Naive B cell (primary cell): ENCODE measurements at places on chromosomes 1 and 21.

DNA sequence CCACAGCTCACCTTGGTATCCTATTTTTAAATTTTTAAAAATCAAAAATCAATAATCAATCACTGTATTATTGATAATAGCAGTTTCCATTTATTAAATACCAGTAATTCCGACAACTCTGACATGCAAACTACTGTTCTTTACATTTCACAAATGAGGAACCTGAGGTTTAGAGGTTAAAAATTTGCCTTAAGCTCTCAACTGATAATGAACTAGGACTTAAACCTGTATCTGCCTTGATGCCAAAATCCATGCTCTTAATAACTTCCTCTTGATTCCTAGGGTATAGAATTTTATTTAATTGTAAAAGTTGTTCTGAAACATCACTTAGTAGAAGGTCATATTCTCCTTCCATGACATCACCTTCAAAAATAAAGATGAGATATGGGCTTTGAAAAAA lies 5.6 kb downstream of the ARHGAP29 start:
- peaks cover 51% of the 10 kb centered on the region for H3K27me3 ChIP-seq
- no peaks in the 10 kb centered on the region for H3K36me3 ChIP-seq
- DNase-seq: no peak

- no peaks in the 10 kb centered on the region for H3K27me3 ChIP-seq
- H3K27ac ChIP-seq: no peak overlapping the region
- peaks cover 13% of the 10 kb centered on the region for H3K36me3 ChIP-seq
- DNase-seq: no peak
These were observed 15.5 kb downstream of the CHAF1B start for GRCh38 chr21:36400719-36401118.

DNA sequence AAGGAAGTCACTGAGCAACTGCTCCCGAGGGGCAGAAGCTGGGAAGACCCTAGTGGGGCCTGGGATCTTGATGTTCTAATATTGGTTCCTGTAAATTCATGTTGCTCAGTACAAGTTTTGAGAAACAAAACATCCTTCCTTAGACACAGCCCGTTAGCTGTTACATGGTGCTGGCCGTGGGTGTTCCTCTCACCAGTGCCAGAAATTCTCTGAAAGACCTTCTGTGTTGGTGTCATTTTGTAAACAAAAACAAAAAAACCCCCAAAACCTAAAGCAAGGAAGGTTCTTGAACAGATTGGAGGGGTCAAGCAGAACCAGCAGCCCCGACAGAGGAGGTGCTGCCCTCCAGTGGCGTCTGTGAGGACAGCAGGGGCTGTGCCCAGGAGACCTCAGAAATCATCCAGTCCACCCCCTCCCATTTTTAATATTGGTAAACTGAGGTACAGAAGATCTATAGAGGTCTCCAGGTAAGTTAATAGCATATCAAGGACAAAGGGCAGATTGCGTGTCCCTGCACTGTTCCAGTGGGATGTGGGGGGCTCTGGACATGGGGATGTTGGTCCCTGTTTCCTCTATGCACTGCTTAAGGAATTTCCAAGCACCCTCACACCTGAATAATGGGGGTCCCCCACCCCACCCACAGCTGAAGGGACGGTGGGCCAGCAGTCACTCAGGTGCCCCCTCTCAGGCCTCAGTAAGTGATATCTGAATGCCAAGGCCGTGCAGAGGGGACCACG lies 38.2 kb downstream of the SLC2A7 start:
- peaks cover 10% of the 10 kb centered on the region for H3K27me3 ChIP-seq
- DNase-seq: peak; percentile 30
- no peak overlapping the region for H3K27ac ChIP-seq

- no peak overlapping the region for H3K27ac ChIP-seq
- H3K4me3 ChIP-seq: no peak overlapping the region
- no peaks in the 10 kb centered on the region for H3K36me3 ChIP-seq
- peaks cover 14% of the 10 kb centered on the region for H3K27me3 ChIP-seq
These were observed 42.4 kb downstream of the ZNF697 start for GRCh38 chr1:119605686-119606085.

DNA sequence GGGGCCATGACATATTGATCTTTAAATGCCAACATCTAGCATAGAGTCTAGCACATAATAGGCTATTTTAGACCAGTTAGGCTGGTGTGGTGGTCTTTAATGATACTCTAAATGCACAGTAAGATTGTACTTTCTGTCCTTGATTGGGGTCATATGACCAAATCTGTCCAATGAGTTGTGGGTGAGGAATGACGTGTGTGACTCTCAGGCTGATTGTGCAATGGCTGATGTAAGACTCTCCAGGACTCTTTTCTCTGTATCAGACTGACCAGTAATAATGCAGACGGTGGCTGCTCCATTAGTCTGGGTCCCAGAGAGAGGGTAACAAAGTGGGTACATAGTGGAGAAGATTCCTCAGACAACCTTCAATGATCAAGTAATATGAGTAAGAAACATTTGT lies 541.6 kb upstream of the CAMK1G start:
- no peaks in the 10 kb centered on the region for H3K36me3 ChIP-seq
- H3K27me3 ChIP-seq: no peaks in the 10 kb centered on the region
- no peak overlapping the region for H3K27ac ChIP-seq
- DNase-seq: no peak

- DNase-seq: no peak
- no peak overlapping the region for H3K4me3 ChIP-seq
- no peak overlapping the region for H3K27ac ChIP-seq
- H3K4me1 ChIP-seq: no peaks in the 10 kb centered on the region
- H3K36me3 ChIP-seq: no peaks in the 10 kb centered on the region
These were observed 721.9 kb upstream of the ADAMTS5 start for GRCh38 chr21:27688773-27689172.

- peak within 1 kb of the TSS; percentile 85 for H3K4me3 ChIP-seq
- H3K36me3 ChIP-seq: no peaks in the 10 kb centered on the region
- peaks cover 14% of the 10 kb centered on the region for H3K27me3 ChIP-seq
- DNase-seq: no peak
- no peak within 1 kb of the TSS for H3K27ac ChIP-seq
These were observed at the start of gene PRDM16 for GRCh38 chr1:3068564-3069431. PRDM16 (plus strand) TSS chr1:3069203; CDS start chr1:3069260, 57 bp downstream.

DNA sequence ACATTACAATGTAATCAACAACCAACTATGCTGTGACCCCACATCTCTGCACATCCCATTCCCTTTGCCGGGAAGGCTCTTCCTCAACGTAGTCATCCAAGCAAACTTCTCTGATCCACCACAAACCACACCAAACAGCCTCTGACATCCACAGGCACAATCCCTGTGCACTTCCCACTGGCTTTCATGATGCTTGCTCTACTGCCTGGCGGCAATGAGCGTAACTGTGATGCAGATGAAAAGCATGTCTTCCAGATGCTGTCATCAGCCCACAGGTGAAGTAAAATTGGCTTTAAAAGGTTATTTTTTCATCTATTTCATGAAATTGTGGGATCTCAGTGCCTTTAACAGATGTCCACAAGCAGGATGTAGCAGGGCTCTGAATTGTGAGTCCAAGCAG lies 635.2 kb downstream of the SMYD3 start:
- H3K27me3 ChIP-seq: no peaks in the 10 kb centered on the region
- H3K4me1 ChIP-seq: no peaks in the 10 kb centered on the region
- H3K36me3 ChIP-seq: peaks cover 6% of the 10 kb centered on the region
- H3K27ac ChIP-seq: no peak overlapping the region
- H3K4me3 ChIP-seq: no peak overlapping the region
